ENCODE measurements at places on chromosomes 13 and 19.

DNA sequence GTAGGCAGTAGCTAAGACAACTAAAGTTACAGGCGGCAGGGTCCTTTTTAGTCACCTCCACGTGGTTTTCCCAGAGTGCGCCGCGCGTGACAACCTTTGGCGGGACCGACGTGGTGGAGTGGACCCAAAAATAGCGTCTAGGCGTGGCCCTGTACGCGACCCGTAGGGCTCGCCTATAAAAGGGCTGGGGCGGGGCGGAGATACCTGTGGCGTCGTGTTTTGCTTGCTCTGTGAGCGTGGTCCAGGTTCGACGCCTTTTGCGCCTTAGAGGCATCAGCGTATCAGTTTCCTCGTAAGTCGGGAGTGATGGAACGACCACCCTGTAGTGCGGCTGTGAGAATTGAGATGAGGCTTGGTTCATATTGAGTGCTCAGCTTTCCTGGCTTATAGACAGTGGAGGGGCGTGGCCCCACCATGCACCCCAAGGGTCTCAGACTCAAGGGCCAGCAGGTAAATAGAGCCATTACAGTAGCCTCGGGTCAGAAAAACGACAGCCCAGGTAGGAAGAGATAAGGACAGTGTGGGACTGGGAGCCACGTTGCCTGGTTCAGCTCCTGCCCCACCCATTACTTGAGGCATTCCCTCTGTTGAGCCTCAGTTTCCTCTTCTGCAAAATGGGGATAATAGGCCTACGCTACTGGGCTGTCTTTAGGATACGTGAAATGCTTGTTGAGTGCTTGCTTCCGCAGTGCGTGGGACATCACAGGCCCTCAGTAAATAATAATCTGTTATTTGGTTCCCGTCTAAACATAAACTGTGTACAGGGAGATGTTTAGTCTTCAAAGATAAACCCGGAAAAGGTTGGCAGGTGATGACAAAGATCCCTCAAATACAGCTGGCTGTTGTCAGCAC, 693 bp upstream of the TMED1 start:
- DNase-seq, result peak; percentile 83

DNA sequence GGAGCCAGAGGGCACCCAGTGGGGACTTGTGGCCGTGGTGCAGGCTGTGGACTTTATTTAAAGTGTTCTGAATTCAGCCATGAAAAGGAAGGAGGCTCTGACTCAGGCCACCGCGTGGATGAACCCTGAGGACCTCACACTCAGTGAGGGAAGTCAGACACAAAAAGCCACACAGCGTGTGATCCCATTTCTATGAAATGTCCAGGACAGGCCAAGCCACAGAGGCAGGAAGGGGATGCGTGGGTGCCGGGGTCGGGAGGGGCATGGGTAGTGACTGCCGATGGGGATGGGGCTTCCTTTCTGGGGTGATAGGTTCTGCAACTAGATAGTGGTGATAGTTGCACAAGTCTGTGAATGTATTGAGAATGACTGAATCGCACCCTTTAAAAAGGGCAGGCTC, 8.7 kb upstream of the ZBTB7A start:
- peak; percentile 58 for DNase-seq

- DNase-seq, result no peak
Measured at GRCh38 chr19:44648631-44649251, 5.0 kb downstream of the PVR start.

DNA sequence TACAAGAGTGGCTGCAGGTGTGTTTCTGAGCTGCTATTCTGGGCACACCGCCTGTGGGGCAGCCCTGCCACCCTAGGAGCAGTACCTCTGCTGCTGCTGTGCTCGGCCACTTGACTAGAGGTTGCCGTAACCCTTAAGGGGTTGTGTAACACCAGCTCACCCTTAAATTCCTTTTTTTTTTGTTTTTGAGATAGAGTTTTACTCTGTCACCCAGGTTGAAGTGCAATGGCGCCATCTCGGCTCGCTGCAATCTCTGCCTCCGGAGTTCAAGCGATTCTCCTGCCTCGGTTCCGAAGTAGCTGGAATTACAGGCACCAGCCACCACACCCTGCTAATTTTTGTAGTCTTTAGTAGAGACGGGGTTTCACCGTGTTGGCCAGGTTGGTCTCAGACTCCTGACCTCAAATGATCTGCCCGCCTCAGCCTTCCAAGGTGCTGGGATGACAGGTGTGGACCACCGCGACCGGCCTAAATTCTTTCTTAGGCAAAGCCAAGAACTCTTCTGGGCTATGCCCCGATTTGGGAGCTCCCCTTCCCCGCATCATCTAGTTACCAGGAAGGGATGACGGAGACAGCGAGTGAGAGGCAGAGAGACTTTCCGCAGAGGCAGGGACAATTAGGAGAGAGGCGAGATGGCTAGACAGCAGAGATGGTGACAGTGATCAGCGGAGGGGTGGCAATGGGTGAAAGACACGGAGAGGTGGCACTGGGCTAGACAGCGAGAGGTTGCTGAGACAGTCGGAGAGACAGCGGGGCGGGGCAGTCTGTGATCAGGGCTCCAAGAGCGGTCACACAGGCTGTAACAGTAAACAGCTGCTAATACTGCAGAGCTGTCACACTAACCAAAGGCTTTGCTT, 4.4 kb upstream of the LILRA5 start:
- DNase-seq, result no peak

DNA sequence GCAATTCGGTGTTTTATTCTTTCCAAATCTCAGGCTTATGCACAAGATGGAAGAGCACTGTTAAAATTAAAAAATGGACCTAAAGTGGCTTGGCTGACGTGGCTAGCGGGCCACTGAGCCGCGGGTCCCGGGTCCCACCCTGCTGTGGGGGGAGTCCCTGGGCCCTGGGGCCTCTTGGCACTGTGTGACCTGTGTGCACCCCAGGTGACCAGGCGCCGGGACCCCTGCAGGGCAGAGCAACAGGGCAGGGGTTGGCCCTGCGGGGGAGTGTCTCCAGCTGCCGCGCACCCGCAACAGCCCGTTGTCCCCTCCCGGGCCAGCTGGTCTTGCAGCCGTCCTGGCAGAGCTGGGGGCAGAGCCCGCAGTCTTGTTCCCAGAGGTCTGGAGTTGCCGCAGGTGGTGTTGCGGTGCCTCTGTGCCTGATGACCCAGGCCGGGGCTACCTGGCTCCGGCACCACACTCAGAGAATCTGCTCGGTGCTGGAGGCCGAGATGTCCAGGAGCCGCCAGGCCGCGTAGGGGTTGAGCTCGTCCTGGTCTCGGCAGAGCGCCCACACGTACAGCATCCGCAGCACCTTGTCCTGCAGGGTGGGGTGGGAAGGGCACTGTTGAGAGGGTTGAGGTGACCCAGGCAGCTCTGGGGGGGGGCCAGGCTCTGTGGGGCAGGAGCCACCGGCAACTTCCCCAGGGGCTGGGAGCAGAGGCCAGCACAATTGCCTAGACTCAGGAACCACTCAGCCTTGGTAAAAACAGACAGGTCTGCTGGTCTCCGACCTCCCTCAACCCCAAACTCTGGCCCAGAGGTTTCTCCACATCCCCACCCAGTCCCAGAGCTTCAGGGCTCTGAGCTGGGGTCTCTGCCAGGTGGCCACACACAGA, 1.0 kb upstream of the CTXN1 start:
- no peak for DNase-seq

GRCh38 chr13:30744056-30744680, 8.8 kb downstream of the ALOX5AP start:
- peak; percentile 79 for DNase-seq

DNA sequence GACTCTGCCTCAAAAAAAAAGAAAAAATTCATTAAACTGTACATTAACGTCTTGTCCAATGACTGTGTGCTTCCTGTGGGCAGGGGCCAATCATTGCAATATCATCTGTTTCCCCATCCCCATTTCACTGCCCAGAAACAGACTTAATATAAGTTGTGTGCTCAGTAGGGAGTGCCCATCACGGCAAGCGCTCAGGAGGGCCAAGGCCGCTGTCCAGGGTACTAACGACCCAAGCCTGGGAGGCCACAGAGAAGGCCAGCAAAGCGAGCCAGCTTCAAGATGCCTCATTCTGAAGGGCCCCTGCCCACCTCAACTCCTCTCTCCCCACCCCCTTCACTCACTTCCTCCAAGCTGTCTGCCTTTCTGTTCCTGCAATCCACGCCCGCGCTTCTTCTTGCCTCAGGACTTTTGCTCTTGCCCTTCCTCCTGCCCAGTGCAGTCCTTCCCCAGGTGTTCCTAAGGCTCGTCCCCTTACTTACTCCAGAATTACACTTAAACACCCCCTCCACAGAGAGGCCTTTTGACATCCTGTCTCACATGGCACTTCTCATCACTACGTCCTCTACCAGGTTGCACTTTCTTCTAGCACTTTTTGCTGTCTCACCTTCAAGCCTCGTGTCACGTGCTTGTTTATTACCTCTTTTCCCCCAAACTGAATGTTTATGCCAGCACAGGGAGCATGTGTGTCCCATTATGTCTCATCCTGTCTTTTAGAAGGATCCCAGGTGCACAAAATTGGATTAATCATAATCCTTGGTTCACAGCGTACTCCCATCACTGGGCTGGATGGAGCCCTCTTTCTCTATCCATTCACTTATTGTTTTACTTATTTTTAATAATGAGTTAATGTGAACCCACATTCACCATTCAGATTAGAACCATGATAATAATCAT, 11.3 kb upstream of the POU2F2 start:
- no peak for DNase-seq

GRCh38 chr13:33250609-33251008, 34.9 kb downstream of the STARD13 start:
- DNase-seq, result no peak

GRCh38 chr13:88602786-88603777, 931.9 kb downstream of the SLITRK5 start:
- no peak for DNase-seq

GRCh38 chr19:12295191-12295590, 508 bp upstream of the ZNF44 start:
- DNase-seq, result no peak

GRCh38 chr13:23561261-23561660, 9.0 kb upstream of the TNFRSF19 start:
- no peak for DNase-seq

DNA sequence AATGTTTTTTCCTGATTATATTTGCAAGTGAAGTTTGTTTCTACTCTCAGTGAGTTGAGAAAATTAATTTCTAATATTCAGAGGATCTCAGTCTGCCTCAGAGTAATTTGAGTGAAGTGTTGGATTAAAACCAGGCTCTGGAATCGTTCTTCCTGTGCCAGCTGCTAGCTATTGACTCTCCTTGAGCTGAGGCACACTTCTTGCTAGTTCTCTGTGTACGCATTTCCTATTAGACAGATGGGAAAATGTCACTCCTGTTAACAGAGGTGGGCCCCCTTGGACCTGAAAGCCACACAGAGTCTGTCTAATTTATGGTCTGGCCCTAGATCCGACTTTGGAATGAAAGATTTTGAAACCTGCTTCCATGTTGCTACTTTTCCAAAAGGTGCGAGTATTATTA, 107.6 kb upstream of the RNF113B start:
- DNase-seq, result no peak

- no peak for DNase-seq
Measured at GRCh38 chr19:50899569-50899968, 11.6 kb downstream of the KLK4 start.

- DNase-seq, result no peak
Measured at GRCh38 chr13:87777387-87777786, 106.2 kb downstream of the SLITRK5 start.

- DNase-seq, result no peak
Measured at GRCh38 chr19:53865523-53865917, 2.2 kb upstream of the MYADM start.

- DNase-seq, result peak; percentile 56
Measured at GRCh38 chr19:49677231-49677900, at the start of gene PRMT1. PRMT1 (plus strand) TSS chr19:49677271; CDS start chr19:49677281, 10 bp downstream.

GRCh38 chr19:37989855-37990254, 82.8 kb downstream of the SIPA1L3 start:
- no peak for DNase-seq

- no peak for DNase-seq
Measured at GRCh38 chr13:34048652-34049051, 230.7 kb downstream of the RFC3 start.

DNA sequence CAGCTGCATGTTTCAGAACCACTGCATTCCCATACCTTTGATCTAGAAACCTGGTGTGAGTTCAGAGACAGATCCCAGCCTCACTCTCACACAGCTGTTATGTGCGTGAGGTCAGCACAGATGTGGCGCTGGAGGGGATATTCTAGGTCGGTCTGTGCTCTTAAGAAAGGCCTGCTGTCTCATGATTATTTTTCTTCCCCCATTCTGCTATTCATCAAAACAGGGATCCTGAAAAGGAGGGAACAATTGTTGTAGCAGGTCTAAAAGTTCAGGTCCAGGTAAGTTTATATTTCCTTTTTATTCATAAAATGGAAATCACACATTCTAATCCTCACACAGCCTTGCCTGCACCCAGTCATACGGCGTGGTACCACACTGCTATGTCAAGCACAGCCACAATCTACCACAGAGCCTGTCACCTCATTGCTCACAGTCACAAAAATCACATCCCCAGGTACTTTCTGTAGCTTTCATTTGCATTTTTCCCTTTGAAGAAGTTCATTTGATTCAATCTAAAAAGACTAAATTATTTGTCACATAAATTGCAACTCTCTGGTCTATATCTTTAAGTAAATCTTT, 867 bp downstream of the ZNF546 start:
- DNase-seq, result peak; percentile 38

DNA sequence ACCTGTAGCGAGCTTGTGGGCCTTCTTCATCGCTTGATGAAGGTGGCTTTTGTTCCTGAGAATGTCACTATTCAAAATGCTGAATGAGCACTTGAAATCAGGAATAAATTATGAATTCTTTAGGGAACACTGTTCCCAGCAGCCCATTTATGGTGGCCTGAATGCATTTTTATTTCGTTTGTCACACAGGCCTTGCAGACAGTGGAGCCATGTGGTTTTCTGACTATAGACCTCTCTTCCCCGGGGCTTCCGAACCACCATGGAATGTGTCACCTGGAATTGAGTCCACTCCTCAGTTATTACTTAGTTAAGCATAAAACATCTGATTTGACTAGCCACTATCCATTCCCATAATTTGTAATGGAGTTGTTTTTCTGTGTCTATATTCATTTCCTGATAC, 396.9 kb downstream of the IRS2 start:
- DNase-seq, result no peak

DNA sequence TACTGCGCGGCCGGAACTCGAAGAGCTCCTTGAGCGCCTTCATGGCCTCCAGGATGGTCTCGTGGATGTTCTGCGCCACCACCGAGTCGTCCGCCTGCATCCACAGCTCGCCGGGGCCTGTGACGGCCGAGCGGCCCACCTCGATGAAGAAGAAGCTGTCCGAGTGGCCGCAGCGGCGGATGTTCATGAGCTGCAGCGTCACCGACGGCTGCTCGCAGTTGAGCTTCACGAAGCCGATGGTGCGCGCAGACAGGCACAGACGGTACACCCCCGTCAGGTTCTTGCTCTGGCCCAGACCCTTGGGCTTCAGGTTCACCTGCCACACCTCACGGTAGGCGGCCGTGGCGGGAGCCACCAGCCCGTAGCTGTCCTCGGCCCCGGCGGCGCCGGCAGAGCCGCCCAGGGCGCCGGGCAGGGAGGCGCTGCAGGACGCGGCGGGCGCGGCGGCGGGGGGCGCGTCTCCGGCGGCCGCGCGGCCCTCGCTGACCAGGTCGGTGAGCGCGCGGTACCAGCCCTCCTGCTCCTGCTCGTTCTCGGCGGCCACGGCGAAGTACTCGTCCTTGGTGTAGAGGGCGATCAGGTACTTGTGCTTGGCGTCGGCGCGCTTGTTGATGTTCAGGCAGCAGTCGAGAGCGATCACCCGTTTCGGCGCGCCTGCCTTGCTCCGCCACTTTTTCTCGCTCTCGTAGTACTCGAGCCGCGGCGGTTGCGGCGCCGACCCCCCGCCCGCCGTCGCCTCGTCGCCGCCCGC, 1.1 kb downstream of the IRS2 start:
- DNase-seq, result peak; percentile 44
